ENCODE measurements at places on chromosomes 2 and 18. TPM values are rescaled to one million over a fixed set of nuclear protein-coding genes. Genes with fewer than 3 reads are reported as not detected.

Gene IL1RL1
- 0.13 TPM for total RNA-seq

GRCh38 chr2:120904830-120905234 lies 169.2 kb downstream of the GLI2 start:
- DNase-seq = no peak

GRCh38 chr2:68837164-68837860 lies 33.9 kb downstream of the BMP10 start:
- peak; percentile 81 for DNase-seq

DNA sequence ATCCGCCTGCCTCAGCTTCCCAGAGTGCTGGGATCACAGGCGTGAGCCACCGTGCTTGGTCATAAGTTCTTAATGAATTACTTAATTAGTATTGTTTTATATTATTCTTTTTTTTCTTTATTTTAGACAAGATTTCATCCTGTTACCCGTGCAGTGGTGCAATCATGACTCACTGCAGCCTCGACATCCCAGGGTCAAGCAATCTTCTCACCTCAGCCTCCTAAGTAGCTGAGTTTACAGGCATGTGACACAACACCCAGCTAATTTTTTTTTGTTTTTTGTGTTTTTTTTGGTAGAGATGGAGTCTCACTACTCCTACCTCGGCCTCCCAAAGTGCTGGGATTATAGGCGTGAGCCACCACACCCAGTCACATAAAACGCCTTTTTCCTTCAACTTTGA lies 17.3 kb downstream of the C2orf42 start:
- no peak for DNase-seq

GRCh38 chr2:130150181-130151144 lies 5.6 kb upstream of the CCDC74B start:
- DNase-seq = no peak

GRCh38 chr2:230457073-230457768 lies 41.2 kb downstream of the SP100 start:
- DNase-seq = no peak

GRCh38 chr2:220572385-220572784 lies 945.0 kb downstream of the SLC4A3 start:
- no peak for DNase-seq
